EH (cell line): ENCODE measurements at places on chromosomes 2 and 18.

GRCh38 chr2:226300196-226300886 lies 499.3 kb downstream of the IRS1 start:
- DNase-seq, result no peak

GRCh38 chr18:36672437-36673344 lies 156.1 kb downstream of the TPGS2 start:
- DNase-seq, result peak; percentile 75

DNA sequence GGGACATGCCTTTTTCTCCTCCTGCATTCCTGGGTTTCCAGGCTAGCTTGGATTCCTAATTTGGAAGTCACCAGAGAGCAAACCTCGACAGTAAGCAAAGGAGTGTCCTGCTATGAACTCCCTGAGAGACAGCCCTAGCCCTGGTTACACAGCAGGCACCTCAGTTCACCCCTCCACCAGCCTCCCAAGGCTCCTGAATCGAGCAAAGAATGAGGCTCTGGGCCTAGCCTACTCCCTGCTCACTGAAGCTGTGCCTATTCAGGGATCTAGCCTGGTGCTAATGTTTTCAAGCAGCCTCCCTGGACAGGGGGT lies 66.7 kb upstream of the RMDN2 start:
- peak; percentile 98 for DNase-seq

DNA sequence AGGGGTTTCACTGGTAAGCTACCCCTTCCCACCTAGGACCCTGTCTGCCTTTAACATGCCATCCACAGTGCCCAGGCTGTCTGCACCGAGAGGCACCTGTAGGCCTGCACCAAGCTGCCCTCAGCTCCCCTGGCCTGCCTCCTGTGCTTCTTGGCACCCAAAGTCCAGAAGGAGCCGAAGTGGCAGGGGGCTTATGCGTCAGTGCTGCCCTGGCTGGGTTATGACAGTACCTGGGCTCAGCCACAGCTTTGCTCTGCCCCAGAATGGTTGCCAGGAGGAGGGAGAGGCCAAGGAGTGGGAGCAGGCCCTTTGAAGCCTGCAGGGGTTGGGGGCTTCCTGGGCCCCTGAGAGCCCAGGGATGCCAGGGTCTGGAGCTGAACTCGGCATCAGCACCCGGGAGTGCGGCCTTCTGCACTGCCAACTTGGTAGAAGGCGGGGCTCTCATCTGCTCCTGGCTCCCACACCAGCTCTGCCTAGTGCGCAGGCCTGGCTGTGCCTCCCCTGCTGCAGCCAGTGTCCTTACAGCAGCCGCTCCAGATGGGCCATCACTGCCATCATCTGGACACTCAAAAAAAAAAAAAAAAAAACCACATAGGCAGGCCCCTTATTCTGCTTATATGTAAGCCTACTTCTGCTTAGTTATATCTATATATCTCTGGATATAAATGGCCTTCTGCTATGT lies 155.4 kb downstream of the THSD7B start:
- DNase-seq, result no peak

DNA sequence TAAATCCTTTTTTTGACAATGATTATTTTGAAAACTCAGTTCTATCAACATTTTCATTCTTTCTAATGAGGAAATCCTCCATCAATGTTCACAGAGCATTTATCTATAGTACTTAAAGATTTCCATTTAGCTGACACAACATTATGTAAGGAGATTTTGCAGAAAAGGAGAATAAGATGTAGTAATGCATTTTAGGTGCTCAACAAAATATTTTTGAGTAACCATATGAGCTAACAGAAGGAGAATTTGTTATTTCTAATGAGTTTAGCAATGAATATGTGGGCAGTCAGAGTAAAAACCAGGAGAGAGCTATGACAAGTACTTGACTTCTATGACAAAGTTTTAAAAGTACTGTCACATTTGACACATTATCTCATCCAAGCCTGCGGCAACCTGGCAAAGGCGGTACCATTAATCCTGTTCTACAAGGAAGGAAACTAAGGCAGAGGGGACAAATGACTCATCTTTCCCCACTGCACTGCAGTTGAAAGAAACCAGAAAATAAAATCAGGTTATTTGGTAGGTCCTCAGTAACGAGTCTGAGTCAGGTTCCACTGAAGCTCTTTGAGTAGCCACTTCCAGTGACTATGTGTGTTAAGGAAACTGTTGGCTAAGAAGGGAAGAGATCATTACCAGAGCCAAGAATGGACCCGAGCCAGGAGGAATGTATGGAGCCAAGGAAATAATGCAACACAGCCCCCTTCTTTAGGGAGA lies 134.1 kb upstream of the ITGB6 start:
- DNase-seq, result peak; percentile 58

DNA sequence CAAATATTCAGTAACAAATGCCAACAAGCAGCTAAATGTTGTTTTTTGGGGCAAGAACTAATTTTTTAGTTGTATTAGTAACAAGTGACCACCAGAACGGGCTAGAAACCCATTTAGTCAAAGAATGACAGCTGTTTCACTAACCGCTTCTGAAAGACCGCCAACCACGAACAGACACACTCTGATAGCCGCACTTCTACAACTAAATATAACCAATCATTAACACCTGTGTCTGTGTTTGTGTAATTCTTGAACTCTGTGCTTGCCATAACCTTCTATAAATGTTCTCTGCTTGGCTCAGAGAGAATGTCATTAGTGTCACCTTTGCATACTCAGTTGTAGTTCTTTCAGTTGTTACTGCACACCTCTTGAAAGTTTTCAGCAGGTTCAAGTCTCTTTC lies 526.3 kb upstream of the LRRTM1 start:
- DNase-seq, result no peak

DNA sequence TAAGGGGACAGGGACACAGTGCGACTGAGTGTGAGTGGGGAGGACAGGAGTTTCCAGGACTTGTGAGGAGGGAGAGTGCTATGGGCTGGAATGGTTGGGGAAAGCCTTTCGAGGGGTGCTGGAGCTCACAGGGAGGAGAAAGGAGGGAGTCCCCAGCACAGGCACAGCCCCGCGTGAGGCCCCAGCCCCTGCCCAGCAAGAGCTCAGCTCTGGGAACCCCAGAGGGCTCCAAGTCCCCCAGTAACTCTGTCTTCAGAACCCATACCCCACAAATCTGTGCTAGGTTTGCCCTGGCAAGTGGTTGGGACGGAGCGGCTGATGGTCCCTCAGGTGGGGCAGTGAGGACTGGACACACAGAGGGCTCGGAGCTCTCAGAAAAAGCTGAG lies 75.4 kb downstream of the SFXN5 start:
- DNase-seq, result no peak

GRCh38 chr18:22210311-22210754 lies 40.9 kb downstream of the GATA6 start:
- DNase-seq, result no peak

GRCh38 chr18:65706646-65707045 lies 44.2 kb upstream of the CDH7 start:
- no peak for DNase-seq

GRCh38 chr2:140698636-140699035 lies 1432.2 kb downstream of the LRP1B start:
- no peak for DNase-seq

GRCh38 chr2:8638327-8638726 lies 43.5 kb upstream of the ID2 start:
- no peak for DNase-seq

DNA sequence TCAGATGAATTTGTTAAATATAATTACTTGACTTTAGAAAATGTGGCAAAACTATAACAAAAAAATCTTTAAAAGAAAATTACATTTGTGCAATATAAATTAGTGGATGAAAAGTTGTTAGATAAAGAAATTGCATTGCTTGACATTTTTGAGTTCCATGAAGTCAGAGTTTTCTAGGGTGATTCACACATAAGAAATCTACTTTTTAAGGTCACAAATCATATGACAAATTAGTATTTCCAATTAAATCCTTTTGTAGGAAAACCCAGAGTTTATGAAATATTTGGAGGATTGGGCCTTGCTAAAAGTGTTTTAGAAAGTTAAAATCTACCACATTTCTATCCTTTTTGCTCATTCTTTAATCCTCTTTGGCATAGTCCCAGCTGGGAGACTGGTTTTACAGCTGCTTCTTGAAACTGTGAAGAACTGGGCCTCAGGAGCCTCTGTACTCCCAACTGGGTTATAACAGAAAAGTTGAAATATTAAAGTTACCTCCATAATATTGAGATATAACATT lies 289.2 kb downstream of the LRRTM4 start:
- DNase-seq, result no peak

GRCh38 chr2:175580652-175581051 lies 399.1 kb upstream of the ATP5MC3 start:
- no peak for DNase-seq

DNA sequence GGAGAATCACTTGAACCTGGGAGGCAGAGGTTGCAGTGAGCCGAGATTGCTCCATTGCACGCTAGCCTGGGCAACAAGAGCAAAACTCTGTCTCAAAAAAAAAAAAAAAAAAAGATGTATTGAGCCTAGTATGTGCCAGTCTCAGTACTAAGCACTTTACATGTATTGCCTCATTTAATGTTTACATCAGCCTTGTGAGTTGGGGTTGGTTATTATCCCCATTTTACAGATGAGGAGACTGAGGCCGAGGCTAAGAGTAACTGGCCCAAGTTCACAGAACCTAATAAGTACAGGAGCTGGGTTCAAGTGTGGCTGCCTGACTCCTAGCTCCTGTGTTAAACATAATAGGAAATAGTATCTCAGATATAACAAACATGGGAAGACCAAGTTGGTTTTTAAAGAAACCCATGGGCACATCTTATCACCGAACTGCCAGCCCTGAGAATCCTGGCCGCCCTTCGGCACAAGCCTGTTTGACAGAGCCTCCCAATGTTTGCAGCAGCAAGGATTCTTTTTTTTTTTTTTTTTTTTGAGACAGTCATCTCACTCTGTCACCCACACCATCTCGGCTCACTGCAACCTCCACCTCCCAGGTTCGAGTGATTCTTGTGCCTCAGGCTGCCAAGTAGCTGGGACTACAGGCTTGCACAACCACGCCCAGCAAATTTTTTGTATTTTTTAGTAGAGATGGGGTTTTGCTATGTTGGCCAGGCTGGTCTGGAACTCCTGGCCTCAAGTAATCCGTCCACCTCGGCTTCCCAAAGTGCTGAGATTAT lies 24.2 kb upstream of the GMPPA start:
- no peak for DNase-seq

DNA sequence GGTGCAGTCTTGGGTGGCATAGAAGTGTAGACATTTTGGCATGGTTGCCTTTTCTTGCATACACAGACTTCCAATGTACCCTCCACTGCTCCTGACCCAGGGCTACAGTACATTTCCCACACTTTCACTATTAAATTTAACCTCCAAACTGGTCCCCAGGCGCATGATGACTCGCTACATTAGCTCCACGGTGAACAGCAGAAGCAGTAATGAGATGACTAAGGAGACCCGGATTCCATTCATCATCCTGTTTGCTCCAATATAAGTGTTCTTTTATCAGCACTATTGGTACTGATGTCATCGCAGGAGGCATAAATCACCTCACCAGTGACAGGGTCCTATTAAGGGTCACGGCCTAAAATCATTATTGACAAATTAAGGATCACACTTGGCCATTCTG lies 316.5 kb downstream of the EN1 start:
- peak; percentile 44 for DNase-seq

- no peak for DNase-seq
These were observed 166.2 kb upstream of the MAP3K20 start for GRCh38 chr2:172909454-172909853.

GRCh38 chr2:102032368-102033030 lies 40.7 kb downstream of the IL1R2 start:
- no peak for DNase-seq

- DNase-seq, result no peak
These were observed 26.9 kb downstream of the CENPO start for GRCh38 chr2:24820175-24820513.

GRCh38 chr18:25055076-25055475 lies 296.9 kb downstream of the ZNF521 start:
- peak; percentile 4 for DNase-seq

GRCh38 chr2:54077088-54077900 lies 38.1 kb upstream of the ACYP2 start:
- no peak for DNase-seq

- DNase-seq, result peak; percentile 99
These were observed 14.1 kb upstream of the CHRNA1 start for GRCh38 chr2:174778085-174778981.

- peak; percentile 43 for DNase-seq
These were observed 12.2 kb downstream of the SH3BP4 start for GRCh38 chr2:234963773-234964615.

DNA sequence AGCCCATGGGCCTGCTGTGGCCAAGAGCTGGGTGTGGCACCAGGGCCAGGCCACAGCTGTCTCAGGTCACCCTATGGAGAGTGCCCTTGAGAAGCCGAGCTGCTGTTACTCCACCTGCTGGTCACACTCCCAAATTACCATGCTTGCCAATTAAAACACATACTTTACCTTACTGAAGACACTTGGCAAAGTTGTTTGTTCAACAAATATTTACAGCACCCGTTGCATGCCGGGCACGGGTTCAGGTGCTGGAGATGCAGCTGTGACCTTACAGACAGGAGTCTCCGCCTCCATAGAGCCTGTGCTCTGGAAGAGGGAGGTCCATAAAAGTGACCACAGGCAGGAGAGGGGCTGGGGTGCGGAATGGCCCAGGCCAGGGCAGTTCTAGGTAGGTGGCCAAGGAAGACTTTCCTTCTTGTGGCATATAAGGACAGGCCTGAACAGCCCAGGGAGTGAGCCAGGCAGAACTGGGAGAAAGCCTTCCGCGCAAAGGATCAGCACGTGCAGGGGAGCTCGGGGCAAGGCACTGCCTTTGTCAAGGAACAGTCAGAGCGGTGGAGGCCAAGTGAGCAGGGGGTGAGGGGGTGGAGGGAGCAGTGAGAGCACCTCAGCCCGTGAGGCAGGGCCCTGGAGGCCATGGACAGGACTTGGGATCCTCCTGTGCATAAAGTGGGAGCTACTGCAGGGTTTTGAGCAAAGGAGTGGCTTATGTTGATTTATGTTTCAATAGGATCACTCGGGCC lies 23.6 kb upstream of the RBM44 start:
- DNase-seq, result peak; percentile 62

DNA sequence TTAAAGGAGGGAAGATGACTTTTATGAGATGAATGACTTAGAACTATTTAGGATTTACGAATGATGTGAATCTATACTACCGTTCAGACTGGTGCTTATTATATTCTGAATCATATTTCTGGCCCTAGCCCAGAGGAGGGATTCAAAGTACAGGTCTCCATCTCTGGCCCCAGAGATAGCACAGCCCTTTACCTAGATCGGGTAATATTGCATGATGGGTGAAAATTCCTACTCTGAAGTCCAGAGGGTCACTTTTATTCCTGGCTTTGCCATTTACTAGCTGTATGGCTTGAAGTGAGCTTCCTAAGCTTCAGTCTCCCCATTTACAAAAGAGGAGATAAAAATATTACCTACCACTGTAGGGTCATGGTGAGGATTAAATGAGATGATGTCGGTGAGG lies 135.8 kb upstream of the OSR1 start:
- no peak for DNase-seq

DNA sequence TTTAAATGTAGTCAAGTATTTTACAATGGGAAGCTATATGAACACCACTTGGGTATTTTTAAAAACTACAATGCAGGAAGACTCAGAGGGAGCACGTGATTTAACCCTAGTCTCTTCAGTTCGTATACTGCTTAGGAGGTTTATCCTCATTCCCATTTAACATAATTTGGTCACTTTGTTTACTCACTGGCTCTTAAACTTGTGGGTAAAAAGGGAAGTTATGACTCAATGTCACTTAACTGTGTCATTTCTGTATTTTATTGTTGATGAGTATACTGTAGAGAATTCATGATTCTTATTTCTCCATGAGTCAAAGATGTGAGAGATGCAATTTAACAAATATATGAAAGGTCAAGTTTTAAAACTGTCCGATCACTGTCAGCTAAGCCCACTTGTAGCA lies 48.2 kb downstream of the SLC66A3 start:
- DNase-seq, result peak; percentile 90
